ENCODE measurements at places on chromosomes 5 and 9. TPM values are rescaled to one million over a fixed set of nuclear protein-coding genes. Genes with fewer than 3 reads are reported as not detected.

DNA sequence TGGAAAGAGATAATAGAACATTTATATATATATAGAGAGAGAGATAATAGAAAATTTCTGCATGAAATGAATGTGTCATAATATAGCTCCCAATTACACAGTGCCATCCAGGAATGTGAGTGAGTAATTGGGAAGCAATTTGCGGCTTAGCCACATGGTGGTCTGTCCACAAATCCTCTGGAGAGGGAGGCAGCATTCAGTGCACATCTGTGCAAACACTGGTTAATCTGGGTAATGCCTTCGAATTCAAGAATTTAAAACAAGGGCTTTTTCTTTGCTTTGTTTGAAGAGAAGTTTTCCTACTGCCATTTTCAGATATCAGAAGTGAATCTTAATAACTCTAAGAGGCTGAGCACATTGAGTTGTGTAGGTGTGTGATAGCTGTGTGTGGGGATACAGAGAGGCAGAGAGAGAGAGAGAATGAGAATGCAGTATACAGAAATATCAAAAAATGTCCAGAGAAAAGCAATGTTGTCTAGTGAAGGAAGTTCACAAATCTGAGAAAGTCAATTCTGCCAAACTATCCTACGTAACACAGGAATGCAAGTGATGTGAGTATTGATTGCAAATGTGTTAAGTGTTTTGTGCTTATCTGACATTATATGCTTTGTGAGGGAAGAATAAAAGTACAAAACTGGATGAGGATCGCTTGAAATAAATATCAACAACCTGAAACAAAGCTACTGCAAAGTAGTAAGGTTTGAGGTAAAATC lies 134.6 kb downstream of the EDIL3 start:
- peak overlapping the region; percentile 42 for H3K4me3 ChIP-seq
- H3K27me3 ChIP-seq = no peaks in the 10 kb centered on the region
- H3K4me1 ChIP-seq = peaks cover 15% of the 10 kb centered on the region

GRCh38 chr5:74459984-74460383 lies 180.5 kb downstream of the ENC1 start:
- H3K36me3 ChIP-seq = no peaks in the 10 kb centered on the region
- no peak overlapping the region for H3K27ac ChIP-seq
- no peak overlapping the region for H3K4me3 ChIP-seq

- no peak overlapping the region for H3K4me3 ChIP-seq
- peaks cover 70% of the 10 kb centered on the region for H3K36me3 ChIP-seq
- H3K27ac ChIP-seq = no peak overlapping the region
- DNase-seq = no peak
Observed at GRCh38 chr9:73167614-73168013, 15.9 kb downstream of the ANXA1 start.

The TMEM8B gene
- 8.6 TPM for total RNA-seq

GRCh38 chr9:133874060-133874657 lies 118.0 kb downstream of the VAV2 start:
- H3K4me3 ChIP-seq = no peak overlapping the region
- no peaks in the 10 kb centered on the region for H3K27me3 ChIP-seq
- peaks cover 38% of the 10 kb centered on the region for H3K4me1 ChIP-seq
- peak overlapping the region; percentile 98 for H3K27ac ChIP-seq

DNA sequence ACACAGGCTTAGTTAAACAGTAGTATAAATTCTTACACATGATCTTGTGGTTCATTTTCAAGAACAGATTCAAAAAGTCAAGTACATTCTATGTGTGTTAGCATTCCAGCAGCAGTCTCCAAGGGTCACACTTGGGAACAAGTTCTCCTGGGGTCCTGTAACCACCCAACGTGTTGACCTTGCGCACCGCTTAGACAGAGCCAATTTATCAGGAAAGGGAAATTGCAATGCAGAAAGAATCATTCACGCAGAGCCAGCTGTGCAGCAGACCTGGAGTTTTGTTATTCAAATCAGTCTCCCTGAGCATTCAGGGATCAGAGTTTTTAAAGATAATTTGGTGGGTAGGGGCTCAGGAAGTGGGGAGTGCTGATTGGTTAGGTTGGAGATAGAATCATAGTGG lies 8.5 kb upstream of the RXFP3 start:
- no peaks in the 10 kb centered on the region for H3K4me1 ChIP-seq
- H3K27ac ChIP-seq = no peak overlapping the region
- H3K36me3 ChIP-seq = no peaks in the 10 kb centered on the region
- H3K4me3 ChIP-seq = no peak overlapping the region

The LHX6 gene
- total RNA-seq = 0.53 TPM

DNA sequence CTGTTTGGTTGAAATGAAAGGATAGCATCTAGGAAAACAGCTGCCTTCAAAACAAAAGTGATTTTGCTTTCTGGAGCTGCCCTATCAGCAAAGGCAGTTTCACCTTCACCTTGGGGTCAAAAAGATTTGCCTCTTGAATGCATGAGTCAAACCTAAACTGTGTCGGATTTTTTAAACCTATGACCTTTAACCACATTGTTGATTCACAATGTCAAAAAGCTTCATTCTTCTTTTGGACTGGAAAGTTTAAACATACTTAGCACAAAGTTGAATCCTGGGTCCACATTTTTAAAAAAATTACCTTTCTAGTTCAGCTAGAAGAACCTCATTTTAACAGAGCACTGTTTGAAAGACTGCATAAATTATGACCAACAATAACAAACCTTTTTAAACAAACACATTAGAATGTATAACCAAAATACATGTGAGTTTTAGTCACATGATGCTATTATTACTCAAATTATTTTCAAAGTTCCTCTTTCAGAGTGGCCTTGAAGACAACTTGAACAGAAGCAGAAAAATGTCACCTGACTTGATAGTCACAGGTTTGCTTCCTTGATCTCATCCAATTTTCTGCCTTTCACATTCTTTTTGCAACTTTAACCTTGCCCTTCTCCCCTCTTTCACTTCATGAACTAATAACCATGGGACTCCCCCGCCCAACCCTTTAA lies 109.7 kb upstream of the LHFPL2 start:
- no peak overlapping the region for H3K27ac ChIP-seq
- no peaks in the 10 kb centered on the region for H3K36me3 ChIP-seq
- peaks cover 14% of the 10 kb centered on the region for H3K4me1 ChIP-seq
- H3K4me3 ChIP-seq = no peak overlapping the region

The IRX2 gene
- total RNA-seq = 7.0 TPM

DNA sequence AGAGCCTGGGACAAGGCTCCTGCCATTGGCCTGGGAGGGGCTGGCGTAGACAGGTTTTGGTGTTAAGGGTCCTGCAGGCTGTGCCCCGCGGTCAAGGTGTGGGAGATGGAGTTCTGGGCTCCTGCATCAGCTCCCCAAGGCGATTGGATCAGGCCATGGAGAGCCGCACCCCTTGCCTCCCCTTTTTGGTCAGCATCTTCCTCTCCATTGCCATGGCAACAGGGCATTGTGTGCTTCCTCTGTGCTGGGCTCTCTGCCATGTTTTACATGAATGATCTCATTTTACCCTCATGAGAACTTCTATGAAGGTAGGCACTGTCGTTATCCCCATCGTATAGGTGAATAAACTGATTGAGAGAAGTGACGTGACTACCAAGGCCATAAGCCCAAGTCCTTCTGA lies 344.3 kb upstream of the CLINT1 start:
- no peaks in the 10 kb centered on the region for H3K36me3 ChIP-seq
- no peak for DNase-seq
- H3K27me3 ChIP-seq = no peaks in the 10 kb centered on the region
- no peak overlapping the region for H3K27ac ChIP-seq
- no peaks in the 10 kb centered on the region for H3K4me1 ChIP-seq
- H3K4me3 ChIP-seq = no peak overlapping the region
